Activated T-cell treated with anti-CD3 and anti-CD28 coated beads for 4 hours (primary cell): ENCODE measurements at places on chromosomes 13 and 19.

DNA sequence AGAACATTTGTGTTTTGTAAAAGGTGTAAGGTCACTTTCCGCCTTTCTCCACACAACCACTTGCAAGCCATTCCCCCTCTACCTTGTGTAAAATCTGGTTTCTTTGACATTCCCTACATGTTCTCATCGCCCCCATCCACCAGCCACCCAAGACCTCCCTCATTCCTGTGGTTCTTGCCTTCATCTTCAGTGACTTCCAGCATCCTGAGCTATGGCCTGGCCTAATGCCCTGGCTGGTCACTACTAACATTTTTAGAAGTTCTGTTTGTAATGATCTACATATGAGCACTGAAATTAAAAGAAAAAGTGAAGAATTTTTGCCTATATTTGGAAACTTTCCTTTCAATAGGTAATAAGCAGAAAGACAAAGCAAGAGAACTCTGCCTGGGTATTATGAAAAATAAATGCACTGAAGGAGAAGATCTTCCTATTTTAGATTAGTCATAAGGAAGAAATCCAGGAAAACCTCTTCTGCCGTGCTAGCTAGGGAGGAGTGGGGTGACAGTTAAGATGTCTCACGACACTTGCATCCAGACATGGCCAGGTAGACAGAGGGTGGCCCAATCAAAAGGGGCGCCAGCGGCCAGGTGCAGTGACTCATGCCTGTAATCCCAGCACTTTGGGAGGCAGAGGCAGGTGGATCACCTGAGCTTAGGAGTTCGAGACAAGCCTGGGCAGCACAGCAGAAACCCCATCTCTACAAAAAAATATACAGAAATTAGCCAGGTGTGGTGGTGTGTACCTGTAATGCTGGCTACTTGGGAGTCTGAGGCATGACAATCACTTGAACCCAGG, 28.1 kb upstream of the MPHOSPH8 start:
- DNase-seq: no peak

DNA sequence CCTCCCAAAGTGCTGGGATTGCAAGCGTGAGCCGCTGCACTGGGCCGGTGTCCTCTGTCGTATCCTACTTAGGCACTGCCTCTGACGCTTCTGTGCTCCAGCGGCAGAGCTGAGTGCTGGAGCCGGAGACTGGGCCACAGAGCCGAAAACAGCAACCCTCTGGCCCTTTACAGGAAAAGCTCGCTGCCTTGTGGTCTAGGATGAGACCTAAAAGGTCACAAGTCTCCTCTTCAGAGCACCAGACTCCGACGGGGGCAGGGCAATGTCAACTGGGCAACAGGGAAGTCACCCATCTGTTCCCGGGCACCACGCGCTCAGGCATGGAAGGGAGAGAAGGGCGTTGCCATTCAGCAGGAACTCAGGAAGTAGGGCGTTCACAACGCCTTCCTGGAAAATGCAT, 91.7 kb downstream of the GADD45B start:
- no peak for DNase-seq

GRCh38 chr13:102569488-102569887, 27.3 kb upstream of the TPP2 start:
- no peak for DNase-seq

DNA sequence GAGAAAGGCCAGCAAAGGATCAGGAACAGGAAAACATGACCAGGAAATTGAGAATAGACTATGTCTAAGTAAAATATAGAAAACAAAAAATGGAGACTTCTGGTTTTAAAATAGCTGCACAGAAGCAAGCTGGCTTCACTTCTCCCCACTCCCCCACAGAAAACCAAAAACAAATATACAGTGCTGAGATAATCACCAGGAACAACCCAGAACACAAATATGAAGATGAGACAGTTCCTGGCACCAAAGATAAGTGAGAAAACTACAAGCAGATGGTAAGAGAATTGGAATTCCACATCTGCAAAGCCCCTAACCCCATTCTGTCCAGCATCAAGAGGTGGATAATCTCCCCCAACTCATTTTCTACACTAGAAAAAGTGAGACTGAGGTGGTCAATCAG, 397.7 kb downstream of the SUCLA2 start:
- DNase-seq: no peak

DNA sequence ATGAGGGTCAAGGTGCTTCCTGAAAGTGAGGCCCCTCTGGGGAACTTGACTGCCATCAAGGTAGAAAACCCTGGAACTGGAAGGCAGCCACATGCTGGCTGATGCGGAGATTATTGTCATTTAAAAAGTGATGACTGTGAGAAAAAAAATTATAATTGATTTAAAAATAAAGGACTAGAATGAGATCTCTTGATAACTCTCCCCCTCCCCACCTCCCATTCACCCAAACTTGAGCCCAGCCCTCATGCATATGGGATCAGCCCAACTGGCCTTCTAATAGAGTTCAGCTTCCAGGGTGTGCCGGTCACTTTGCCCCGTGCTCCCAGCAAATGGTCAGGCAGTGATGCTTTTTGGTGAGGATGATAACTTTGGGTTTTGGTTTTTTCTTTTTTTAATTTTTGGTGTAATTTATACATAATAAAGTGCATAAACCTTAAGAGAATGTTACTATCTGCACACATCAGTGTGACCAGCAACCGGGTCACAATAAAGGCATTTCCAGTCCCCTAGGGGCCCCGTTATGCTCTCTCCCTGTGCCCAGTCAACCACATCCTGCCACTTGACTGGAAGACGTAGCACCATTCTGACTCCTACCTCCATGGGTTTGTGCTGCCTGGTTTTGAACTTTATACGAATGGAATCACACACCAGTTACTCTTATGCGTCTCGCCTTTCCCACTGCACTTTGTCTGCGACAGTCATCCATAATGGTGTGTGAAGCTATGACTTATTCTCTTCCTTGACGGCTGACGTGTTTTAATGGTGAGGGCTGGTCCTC, 187.9 kb downstream of the USP12 start:
- no peak for DNase-seq

- peak; percentile 88 for DNase-seq
Measured at GRCh38 chr19:1507763-1508506, 4.9 kb downstream of the ADAMTSL5 start.

DNA sequence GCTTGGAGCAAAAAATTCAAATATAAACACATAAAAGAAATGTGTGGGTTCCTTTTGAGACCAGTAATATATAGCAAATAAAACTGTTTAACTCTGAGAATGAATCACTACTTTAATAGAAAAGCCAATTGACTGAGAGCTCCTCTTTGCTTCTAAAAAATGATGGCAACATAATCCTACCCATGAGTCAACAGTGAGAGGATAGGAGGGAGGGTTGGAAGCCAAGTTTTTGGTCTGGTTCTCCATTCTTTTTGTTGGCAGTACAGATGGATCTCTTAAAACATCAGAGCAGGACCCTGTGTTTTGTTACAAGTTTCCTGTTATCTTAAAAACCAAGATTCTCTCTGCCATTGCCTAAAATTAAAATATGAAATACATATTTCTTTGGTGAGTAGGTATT, 50.0 kb upstream of the POSTN start:
- no peak for DNase-seq

- no peak for DNase-seq
Measured at GRCh38 chr13:109802936-109803335, 16.6 kb upstream of the IRS2 start.

DNA sequence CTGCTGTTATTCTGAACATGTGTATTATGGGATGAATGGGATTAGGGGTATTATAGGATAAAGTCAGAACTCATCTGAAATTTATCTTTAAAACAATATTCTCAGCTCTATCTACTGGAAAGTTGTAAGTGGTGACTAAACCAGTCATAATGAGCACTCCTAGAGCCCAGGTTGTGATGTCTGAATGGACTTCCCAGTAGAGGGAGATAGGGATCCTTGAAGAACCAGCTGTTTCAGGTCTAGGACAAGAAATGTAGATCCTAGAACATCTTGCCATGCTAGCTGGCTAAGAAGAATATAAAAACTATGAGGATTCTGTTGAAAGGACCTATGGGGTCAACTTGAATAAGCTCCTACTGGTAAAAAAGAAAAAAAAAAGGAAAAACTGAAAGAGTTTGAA, 310.8 kb downstream of the SLC7A1 start:
- no peak for DNase-seq

- no peak for DNase-seq
Measured at GRCh38 chr13:66222926-66223325, 1007.2 kb downstream of the PCDH9 start.

DNA sequence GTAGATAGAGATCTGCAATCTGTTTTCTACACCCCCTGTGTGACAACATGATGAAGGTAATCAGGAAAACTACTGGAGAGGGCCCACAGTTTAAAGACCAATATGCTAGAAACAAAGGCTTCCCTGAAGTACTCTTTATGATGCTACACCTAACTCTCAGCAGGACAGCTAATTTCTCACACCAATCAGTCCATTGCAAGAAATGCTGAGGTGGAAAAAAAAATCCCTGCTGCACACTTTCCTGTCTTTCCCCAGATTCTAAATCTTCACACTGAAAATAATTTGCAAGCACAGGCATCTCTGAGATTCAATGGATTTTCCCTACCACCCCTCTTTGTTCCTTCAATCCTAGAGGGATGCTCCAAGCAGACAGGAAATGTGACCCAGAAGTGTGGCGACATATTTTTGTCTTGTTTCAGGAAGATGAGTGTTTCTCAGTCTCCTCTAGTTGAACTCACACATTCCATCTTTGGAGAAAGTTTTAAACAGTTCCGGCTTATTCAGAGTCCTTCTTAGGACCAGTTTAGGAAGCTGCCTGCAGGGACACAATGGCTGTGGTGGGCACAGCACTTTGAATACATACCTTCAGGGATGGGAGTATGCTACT, 671.6 kb downstream of the DIAPH3 start:
- no peak for DNase-seq

DNA sequence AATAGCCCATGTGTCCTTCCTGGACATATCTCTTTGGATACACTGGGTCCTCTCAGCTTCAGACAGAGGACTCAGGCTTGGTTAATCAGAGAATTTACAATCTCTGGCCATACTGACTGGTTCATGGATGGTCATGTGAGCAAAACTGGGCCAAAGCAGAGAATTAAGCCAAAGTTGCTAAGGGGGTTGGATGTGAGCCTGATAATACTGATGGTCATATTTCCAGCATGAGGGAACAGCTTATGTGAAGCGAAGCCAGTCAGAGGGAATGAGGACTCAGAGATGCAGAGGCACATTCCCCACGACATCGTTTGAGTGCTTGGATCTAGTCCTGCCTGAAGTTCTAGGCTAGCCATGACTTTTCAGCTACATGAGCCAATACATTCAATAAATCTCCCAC, 22.0 kb upstream of the LRRC4B start:
- no peak for DNase-seq

GRCh38 chr13:113837560-113838355, 26.1 kb downstream of the GAS6 start:
- no peak for DNase-seq

GRCh38 chr13:30968846-30969245, 36.4 kb downstream of the TEX26 start:
- no peak for DNase-seq

- DNase-seq: no peak
Measured at GRCh38 chr19:7328647-7329046, 20.1 kb upstream of the ARHGEF18 start.

- no peak for DNase-seq
Measured at GRCh38 chr13:48424212-48424611, 11.3 kb upstream of the LPAR6 start.

DNA sequence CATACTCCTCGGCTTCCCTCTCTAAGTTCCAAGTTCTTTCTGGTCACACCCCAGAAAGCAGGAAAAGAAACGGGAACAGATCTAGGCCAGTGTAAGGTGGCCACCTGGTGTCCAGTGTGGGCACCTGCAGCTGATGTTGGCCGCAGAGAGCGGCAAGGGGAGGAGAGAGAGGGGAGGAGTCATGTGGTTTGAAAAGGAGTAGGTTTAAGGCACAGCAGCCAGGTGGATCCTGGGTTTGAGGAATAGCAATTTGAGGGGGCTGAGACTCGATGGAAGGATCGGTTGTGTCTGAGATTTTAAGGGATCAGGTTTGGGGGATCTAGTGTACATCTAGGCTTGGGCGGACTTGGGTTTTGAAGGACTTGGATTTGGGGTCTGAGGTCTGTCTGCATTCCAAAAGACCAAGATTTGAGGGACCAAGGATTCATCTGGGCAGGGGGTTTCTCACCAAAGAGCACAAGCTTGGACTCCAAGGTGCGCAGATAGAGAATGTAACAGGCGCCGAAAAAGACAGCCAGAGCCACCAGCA, 1.2 kb downstream of the RABAC1 start:
- no peak for DNase-seq

- DNase-seq: no peak
Measured at GRCh38 chr13:52845334-52845761, 3.1 kb downstream of the PCDH8 start.

GRCh38 chr19:45574526-45574925, 10.1 kb downstream of the OPA3 start:
- DNase-seq: no peak

- DNase-seq: no peak
Measured at GRCh38 chr19:32532233-32532632, 48.8 kb upstream of the PDCD5 start.

- no peak for DNase-seq
Measured at GRCh38 chr19:47750752-47751151, 5.4 kb downstream of the NOP53 start.

GRCh38 chr19:40336601-40336900, 11.6 kb downstream of the C19orf47 start:
- DNase-seq: no peak

DNA sequence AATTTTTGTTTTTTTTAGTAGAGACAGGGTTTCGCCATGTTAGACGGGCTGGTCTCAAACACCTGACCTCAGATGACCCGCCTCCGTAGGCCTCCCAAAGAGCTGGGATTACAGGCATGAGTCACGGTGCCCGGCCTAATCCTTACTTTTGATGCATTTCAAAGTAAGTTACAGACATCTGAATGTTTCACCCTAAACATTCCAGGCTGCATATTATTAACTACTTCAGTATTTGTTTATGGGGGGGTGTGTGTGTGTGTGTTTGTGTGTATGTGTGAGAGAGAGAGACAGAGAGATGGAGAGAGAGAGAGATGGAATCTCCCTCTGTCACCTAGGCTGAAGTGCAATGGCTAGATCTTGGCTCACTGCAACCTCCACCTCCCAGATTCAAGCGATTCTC, 13.1 kb downstream of the SULT2B1 start:
- DNase-seq: no peak

DNA sequence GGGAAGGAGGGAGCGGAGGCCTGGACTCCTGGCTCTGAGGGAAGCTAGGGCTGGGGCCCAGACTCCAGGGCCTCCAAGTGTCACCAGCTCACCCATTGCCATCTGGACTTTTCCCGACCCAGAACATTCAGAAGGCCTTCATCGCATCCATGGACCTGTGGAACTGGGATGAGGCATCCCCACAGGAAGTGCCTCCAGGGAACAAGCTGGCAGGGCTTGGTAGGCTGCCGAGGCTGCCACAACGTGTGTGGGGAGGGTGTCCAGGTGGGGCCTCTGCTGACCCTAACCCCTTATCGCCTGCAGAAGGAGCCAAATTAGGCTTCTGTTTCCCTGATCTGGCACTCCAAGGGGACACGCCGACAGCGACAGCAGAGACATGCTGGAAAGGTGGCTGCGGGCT, 767 bp downstream of the ETV2 start:
- no peak for DNase-seq

- no peak for DNase-seq
Measured at GRCh38 chr13:44223770-44224444, 149.7 kb upstream of the SERP2 start.
